ENCODE measurements at places on chromosomes 1 and 21. TPM values are rescaled to one million over a fixed set of nuclear protein-coding genes. Genes with fewer than 3 reads are reported as not detected.

The LRRC7 gene
- total RNA-seq: 0.04 TPM

The PTPN14 gene
- 37.4 TPM for total RNA-seq

The MXRA8 gene
- 106 TPM for total RNA-seq

The ZYG11A gene
- total RNA-seq: 0.21 TPM

The OR6N1 gene
- not detected for total RNA-seq

DNA sequence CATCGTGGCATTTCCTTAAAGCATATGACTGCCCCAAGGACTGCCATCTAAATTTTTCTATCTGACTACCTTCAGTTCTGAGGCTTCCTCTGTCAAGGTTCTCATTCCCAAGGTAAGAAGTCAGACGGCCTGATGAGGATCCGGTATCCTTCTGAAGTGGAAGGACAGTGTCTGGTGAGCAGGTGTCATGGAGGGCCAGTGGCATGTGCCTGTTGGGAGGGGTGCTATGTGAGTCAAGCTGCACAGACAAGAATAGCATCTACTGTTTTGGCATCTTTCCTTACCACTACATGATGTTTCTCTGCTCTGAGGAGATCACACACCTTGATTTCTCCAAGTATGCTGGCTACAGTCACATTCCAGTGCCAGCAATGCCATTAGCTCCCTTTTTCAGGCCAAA, 99.6 kb upstream of the RGS1 start:
- DNase-seq: no peak

DNA sequence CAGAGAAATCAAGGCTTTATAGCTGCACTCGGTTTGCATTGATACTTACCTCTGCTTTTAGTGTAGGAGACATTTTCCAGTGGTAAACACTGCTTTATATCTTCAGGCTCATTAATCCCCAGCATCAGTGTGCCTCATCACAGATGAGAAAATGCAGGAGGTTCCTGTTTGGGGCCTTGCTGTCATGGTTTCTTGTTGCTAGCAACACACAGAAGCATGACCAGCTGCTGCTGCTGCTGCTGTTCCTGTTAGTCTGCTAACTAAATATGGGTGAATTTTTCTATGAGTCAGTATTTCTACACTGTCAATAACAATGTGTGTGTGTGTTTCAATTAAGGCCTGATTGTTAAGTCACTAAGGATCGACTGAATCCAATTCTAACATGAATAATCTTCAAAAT, 85.8 kb upstream of the RGS1 start:
- DNase-seq: peak; percentile 91

- DNase-seq: no peak
These were observed 368.3 kb upstream of the TMPRSS15 start for GRCh38 chr21:18771845-18772380.

DNA sequence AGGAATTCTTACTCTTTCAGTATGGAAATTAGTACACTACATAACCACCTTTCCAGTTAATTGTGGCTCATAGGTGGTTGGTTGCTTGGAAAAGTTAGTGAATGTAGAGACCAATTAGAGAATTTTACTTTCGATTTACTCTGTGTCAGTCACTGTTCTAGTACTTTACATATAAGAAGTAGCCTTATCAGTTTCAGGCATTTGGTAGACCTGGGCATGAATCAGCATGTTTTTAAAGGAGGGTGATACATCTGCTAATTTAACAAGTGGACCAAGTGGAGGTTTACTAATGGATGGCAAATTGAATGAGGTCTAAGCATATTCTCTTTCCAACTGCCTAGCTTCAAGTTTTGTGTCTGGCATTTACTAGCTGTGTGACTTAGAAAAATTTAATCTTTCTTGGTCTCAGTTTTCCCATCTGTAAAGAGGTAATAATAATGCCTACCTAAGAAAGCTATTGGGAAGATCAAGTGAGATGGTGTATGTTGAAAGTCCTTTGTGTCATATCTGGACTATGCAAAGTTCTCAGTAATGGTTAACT, 1158.6 kb downstream of the PLA2G4A start:
- DNase-seq: no peak

GRCh38 chr21:35145626-35146233, 96.6 kb upstream of the RUNX1 start:
- no peak for DNase-seq

DNA sequence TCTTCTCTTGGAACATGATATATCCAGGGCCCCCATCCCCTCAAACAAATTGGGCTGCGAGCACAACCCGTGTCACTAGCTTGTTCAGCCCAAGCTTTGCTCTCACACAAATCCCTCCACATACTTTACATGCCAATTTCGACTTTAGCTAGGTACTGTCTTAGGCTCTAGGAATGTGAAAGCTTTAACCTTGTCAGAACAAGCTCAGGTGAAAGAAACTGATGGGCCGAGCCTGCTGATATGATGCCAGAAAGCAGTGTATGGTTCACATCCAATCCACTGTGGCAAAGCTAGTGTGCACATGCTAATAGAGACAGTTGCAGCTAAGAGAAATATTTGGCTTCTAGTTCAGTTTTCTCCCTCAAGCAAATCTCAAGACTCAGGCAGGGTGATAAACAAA, 79.5 kb downstream of the TNFSF18 start:
- DNase-seq: no peak

DNA sequence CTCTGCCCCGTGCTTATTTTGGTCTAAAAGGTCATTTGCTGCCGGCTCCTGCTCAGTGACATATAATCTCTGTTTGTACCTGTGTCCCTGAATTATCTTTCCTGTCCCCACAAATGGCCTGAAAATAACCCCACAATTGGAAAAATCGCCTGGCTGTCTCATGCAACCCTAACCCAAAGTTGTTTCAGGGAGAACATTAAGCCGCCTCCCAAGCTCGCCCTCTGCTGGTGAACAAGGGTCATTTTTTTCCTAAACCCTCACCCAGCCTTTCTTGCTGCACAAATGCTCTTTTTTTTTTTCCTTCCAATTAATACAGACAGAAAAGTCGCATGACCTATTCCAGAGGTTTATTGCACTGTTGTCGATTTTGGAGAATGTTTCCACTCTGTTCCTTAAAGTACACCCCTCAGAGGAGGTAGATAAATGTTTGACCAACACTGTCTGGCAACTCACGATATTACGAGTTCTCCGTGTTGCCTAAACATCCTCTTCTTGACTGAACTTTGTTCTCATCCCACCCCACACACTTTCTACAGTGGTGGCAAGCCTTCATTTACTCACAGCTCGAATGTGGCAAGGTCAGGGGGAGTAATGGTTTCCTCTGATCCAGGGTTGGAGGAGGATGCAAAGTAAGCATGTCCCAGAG, 148.7 kb downstream of the ZZZ3 start:
- DNase-seq: no peak

DNA sequence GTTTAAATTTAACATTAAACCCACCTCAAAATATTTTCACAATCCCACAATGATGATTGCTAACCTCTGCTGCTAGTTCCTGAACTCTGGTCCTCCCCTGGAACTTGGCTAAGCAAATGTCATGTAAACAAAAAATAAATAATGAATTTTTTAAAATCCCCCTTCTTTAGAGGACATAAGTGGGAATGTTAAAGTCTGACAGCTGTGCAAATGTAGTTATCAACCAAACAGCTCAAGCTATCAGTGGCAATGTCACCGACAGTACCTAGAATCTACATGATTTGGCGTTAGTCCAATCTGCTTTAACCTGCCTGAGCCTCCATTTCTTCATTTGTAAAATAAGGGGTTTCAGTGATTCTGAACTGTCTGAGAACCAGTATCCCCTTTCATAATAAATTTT, 67.7 kb downstream of the GDAP2 start:
- DNase-seq: no peak

DNA sequence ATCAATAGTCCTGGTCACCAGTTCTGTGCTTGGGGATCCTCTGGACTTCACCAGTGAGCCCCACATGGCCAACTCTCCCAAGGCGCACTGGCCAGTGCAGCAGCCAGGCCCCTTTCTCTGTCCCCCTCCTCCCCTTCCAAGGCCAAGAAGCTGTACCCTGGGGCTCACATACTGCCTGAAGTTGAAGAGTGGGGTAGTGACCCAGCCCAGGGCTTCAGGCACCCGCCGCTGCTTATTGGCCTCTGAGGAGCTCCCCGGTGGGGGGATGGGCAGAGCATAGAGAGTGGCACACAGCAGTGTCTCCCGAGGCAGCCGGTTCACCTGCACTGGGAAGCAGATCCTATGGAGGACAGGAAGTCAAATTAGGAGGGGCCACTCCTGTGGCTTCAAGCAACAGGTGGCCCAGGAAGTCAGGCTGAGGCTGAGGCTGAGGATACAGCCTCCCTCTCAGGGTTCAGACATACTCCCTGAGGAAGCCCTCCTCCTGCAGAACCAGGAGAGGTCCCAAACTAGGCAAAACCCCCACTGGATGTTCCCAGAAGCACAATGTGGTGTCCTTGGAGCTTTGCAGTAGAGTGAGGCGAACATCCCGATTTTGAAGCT, 38.2 kb upstream of the PPP1R15B start:
- no peak for DNase-seq

DNA sequence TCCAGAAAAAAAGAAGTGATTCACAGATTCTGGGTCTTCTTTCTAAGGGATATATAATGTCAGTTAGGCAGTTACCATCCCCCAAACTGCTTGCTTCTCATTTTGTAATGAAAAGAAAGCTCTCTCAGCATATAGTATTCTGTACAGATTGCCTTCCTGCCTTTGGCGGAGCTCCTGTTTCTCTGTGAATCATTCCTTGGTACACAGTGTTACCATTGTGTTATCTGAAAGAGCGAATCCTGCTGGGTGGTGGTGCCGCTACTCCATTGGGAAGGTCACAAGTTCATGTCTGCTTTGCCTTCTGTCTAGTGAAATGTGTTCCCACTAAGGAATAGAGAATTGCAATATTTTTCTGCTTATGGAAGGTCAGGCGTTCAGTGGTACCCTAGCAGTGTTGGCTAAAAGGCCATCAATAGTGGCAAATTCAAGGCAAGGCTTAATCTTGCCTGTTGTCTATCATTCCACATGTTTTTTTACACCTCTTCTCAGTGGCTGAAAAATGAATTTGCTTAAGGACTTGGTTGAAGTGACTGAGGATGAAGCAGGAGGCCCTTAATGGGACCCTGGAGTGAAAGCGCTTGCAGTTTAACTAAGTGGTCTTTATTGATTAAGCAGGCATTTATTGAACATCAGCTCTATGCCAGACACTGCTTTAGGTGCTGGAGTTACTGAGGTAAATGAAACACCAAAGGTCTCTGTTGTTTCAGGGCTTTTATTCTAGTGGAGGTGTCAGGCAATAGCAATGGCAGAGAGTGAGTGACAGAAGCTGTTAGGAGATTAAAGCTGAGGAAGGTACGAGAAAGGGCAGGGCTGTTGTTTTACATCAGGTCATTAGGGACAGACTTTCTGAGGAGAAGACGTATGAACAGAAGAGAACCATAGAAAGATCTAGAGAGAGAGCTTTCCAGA, 186.7 kb downstream of the PDE4B start:
- no peak for DNase-seq

DNA sequence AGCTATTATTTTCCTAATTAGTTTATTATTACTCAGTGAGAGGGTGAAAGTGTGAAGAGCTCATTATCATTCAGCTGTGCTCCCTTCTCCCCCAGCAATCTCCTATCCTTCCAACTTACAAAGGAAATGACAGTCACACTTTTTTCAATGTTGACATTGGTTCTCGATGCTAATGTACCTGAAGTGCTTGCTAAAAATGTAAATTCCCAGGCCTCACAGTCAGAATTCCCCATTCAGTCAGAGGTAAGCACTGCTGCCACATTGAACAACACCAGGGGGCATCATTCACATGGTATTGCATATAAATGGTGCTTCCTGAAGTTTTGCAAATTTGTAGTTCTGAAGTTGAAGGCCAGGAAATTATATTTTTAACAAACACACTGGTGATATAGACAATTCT, 132.7 kb upstream of the FOXD3 start:
- no peak for DNase-seq

GRCh38 chr1:10610901-10611600, 136.3 kb downstream of the PEX14 start:
- DNase-seq: no peak

- DNase-seq: no peak
These were observed 51.5 kb upstream of the SCYL3 start for GRCh38 chr1:169945181-169945580.

DNA sequence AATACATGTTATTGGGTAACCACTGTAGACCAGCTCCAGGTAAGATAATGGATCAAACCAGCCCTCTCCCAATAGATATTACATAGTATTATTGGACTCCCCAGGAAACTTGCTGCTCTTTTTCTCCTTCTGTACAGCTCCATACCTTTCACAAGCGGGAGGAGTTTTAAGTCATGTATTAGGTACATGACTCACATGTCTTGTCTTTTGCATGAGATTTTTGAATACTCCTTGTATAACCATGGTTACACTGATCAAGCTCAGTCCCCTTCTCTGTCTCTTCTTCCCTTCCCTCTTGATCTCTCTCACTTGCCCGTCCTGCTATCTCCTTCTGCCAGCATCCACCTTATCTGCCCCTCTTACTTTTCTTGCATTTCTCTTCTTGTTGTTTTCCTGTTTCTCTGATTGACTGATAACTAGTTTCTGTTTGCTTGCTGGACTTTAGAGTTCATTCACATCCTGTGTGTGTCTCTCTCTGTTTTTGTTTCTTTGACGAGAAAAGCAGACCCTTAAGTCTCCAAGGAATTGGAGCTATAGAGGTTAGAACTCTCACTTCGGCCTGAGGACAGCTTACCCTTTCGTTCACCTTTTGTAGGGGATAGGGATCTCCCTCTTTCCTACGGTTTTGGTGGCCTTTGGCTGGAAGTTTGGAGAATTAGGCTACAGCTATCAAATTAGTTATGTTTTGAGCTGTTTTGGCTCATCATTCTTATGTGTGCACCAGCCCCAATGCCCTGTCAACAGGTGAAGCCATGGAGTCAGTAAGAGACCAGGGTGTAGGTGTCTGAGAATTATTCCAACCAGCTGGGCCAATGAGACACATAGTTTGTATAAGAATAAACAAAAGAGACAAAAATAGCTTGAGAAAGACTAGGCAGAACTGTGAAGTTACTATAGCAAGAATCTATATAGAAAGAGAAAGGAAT, 49.0 kb upstream of the ASB17 start:
- no peak for DNase-seq

DNA sequence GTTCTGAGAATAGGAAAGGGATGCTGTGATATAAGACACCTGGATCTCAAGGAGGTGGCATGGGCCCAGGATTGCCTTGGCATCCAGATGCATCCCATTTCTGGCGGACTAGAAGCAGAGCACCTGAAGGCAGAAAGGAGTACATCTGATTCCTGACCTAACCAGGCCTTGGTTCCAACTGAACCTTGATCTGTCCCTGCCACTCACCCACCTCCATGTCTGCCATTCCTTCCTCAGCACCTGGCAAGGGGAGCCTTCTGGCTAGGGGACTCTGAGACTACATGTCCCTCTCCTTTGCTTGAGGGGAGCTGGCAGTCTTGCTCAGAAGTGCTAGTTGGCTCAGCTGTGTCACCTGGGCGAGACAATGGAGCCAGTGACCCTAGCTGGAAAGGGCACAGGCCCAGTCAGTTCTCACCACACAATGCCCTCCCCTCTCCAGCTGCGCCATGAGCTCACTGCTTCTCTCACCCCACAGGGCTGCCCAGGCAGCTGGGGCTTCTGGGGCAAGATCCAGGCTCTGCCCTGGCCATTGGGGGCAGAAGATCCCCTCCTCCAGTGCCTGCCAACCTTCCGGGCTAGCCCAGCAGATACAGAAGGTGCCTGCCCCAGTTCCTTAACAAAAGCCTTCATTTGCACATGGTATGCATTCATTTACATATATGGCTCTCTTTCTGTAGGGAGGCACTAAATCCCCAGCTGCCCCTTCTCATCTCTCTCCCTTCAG, 2.9 kb downstream of the IGSF8 start:
- DNase-seq: no peak

Measured in kidney epithelial cell (primary cell).